Fibroblast of lung (primary cell): ENCODE measurements at places on chromosomes 5 and 9.

DNA sequence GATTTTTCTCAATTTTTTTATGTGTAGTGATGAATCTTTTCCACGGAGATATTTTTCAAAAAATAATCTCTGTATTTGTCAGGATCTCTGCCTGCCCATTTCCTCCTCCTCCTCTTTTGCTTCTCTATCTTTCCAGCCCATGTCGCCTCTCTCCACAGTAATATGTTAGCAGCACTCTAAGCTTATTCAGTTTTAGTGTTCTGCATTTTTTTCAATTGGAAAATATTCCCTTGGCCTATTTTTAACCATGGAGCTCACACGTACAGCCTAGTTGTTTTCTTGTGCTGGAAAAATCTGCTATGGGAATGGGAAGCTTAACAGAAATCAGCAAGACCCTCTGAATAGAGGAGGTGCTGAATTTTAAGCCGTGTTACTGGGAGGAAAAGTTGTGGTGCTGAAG is 16.3 kb downstream of the TRPC7 start:
- DNase-seq: no peak

GRCh38 chr9:21840647-21841046 is 38.2 kb downstream of the MTAP start:
- no peak for DNase-seq

GRCh38 chr9:136021171-136021871 is 60.1 kb upstream of the UBAC1 start:
- no peak for DNase-seq

DNA sequence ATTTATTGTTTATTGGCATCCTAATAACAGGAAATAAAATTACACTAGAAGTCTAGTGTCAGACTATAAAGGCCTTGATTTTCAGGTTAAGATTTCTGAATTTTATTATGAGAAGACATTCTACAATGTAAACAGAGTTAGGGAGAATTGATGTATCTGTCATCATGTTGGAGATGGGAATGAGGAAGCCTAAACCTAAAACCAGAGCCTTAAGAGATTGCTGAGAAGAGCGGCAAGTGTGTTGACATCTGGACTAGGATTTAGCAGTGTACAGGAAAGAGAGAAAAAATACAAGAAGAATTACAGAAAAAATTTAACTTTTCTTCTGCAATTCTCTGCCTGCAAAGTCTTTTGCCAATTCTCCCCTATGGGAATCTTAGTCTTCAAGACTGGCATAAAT is 525.5 kb downstream of the NR2F1-AS1 start:
- no peak for DNase-seq

DNA sequence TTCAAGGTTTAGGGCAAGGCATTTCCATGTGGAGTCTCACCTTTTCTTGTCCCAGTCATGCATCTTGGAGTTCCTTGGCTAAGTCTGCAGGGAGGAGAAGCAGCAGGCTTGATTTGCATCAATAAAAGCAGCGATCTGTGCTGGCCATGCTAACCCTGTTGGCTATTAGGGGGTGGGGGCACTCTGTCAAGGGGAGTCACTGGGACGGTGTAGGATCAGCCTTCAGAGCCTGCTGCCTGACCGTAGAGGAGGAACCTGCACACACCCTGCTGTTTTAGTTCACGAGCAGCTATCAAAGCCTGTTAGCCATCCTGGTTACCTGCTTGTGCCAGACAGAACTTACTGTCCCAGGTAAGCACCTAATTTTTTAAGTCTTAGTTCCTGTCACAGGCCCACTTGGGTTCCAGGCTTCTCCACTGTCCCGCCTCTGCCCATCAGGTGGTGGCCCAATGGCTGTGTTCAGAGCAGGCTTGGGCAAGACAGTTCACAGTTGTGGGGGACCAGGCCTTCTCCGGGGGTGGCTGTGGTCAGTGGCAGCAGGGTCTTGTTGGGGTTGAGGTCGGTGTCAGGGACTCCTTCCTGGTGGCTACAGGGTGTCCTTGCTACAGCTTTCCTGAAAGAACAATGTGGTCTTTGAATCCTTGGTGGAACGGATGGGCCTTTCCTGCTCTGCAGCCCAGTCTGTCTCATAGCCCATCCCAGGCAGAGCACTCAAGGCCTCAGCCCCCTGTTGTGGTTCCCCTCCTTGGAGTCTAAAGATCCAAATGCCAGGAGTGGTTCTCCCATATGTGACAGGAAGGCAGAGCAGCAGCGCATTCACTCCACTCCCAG is 43.7 kb downstream of the SECISBP2 start:
- no peak for DNase-seq
